ENCODE measurements at places on chromosomes 16 and 17.

DNA sequence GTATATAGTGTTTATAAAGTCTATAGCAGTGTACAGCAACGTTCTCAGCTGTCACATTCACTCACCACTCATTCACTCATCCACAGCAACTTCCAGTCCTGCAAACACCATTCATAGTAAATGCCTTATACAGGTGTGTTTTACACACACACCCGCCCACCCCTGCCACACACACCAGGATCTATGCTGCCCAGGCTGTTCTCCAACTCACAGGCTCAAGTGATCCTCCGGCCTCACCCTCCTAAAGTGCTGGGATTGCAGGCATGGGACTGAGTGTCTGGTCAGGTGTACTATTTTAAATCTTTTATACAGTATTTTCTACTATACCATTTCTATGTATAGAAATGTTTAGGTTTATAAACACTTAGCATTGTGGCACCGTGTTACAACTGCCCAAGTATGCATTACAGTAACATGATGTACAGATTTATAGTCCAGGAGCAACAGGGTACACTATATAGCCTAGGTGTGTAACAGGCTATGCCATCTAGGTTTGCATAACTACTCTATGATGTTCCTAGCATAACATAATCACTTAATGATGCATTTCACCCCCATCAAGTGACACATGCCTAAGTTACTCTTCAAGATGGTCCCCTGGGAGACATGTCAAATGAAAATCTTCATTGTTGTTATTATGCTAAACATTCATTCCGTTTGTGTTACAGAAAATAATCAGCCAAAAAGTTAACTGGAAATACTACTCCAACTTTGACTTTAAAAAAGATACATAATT is 42.5 kb downstream of the CREBBP start:
- no peak for DNase-seq

GRCh38 chr16:19844945-19845641 is 39.6 kb downstream of the GPRC5B start:
- DNase-seq = no peak

DNA sequence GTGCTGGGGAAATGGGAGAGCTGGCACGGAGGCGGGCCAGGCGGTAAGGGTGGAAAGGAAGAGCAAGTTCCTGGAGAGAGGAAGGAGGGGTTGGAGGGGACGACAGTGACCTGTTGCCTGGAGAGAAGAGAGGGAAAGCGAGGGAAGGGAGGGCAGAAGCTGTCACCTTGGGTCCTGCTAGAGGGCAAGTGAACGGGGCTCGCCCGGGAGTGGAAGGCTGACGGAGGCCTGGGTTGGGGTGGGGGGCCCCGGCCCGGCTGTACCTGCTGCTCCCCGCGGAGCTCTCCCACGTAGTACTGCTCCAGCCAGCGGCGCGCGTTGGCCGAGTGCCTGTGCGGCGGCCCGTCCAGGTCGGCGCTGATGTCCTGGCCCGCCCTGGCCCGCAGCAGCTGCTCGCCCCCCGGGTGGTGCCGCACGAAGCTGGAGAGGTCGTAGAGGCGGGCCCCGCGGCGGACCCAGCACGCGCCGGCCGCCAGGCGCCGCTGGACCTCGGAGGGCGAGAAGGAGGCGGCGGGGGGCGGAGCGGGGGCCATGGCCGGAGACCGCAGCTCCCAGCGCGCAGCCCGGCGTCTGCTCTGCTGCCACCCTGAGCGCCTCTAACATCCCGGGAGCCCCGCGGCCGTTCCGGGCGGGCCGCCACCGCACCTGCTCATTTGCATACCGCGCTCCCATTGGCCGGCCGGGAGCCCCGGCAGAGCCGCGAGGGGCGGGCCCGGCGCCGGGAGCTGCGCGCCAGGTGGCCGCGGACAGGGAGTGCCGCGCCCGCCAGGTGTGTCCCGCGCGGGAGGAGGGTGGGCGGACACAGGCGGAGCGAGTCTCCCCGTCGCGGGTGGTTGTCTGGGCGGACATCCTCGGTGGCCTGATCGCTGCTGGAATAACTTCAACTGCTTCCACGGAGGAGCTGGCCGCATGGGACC is at the start of gene FA2H:
TSS of gene FA2H (minus strand) at position 598 of the 917 bp plus-strand sequence. CDS start at position 533, 65 bp downstream.
- peak; percentile 71 for DNase-seq

DNA sequence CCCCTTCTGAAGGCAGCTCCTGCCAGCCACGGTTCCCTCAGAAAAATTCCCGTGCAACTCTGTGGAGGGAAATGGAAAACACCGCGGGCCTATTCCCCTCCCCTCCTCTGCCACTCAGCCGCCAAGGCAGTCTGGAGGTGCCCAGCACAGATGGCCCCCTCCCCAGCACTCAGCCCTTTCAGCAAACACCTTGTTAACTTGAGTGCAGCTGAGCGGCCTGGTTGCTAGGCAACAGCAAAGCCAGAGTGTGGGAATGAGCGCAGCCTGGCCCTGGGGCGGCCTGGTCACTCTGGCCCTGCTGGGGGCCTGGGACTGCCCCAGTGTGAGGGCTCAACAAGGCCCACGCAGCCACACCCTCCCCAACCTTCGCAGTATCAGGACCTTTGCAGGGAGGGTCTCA is 32.8 kb downstream of the CACNA1G start:
- DNase-seq = no peak

DNA sequence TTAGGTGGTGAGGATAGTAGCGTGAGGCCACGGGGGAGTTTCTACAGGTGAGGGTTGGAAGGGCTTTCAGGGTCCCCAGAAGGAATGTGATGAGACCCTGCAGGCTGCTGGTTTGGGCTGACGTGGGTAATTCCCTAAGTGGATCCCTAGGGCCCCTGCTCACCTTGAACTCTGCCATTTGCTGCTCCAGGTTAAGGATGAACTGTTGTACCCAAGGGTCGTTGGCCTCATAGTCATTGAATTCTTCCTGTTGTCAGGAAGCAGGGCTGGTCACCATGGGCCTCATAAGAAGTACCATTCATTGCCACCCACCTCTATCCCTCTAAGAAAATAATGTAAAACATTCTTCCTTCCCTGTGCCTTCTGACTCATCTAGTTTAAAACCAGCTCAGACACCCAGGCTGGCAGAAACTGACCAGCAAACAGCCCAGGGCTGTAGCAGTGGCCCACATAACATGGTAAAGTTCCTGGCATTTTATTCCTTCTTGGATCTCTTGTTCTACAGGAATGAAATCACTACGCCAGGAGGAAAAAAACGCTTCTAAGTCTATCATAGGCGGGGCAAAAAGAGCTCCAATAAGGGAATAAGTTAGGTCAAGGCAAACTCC is 27.6 kb downstream of the FCSK start:
- no peak for DNase-seq

DNA sequence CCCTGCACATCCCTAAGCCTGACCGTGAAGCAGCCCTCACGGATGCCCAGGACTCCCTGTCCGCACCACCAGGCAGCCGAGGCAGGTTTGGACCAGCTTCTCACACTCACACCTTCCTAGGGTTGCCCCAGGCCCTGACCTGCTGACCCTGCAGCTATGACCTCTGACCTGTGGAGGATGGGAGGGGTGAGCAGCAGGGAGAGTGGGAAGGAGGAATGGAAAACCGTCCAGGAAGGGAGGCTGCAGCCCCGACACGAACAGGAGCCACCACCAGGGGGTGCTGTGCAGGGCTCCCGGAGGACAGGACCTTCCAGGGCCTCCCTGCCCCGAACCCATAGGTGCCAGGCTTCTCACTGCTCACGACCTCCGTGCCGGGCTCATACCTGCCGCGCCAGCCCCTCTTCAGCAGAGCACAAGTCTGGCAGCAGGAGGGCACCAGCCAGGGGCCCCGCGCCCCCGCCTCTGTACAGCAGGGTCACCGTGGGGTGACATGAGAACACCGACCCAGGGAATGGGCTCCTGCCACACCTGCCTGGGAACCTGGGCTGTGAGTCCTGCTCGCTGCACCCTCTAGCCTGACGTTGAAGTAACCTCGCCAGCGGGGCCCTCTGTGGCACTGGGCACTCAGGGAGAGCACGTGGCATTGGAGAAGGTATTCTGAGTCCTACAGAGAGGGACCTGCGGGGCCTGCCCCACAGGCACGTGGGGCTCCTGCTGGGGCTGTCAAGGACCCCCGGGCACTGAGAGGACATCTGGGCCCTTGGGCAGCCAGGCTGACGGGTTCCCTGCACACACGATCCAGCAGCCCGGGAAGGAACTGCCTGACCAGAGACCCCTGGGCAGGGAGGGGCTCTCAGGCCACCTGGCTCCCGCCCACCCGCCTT is 37.6 kb downstream of the CTU2 start:
- DNase-seq = peak; percentile 55

GRCh38 chr17:27990100-27990499 is 52.4 kb upstream of the NLK start:
- DNase-seq = no peak

DNA sequence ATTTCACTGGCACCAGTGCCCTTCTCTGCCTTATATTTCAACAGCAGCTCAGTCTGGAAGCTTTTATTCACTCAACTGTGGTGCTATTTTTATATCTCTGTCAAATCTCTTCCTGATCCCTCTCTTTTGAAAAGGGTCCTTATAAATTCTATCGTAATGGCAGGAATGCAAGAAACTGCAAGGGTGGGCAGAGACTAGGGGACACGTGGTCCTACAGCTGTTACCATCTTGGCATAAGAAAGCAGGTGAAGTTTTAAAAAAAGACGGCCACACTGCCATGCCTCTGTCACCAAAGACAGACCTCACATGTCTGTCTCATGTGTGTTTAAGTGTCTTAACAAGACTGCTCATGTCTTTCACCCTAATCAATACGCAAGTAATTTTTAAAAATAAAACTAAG is 368.4 kb upstream of the CDH11 start:
- no peak for DNase-seq

GRCh38 chr16:70563636-70564035 is 40.0 kb downstream of the SF3B3 start:
- DNase-seq = no peak

GRCh38 chr17:74176546-74177001 is 26.9 kb upstream of the RPL38 start:
- peak; percentile 46 for DNase-seq

GRCh38 chr17:81295676-81296381 is 722 bp upstream of the SLC38A10 start:
- peak; percentile 61 for DNase-seq

DNA sequence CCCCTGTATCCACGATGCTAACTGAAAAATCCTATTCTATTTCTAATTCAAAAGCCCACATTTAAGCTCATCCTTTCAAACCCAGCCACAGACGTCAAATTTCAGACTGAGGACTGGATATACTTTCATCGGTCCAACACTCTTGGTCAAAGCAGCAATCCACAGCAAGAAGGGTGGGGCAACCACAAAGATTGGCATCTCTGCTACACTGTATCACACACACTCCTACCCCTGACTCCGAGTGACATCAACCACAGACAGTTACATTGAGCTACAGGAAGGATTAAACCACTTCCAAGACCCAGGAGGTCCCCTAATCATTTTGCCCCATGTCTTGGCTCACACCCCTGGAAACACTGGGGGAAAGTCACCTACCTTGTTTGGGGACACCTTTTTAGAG is 61.3 kb downstream of the GRIN2A start:
- no peak for DNase-seq

DNA sequence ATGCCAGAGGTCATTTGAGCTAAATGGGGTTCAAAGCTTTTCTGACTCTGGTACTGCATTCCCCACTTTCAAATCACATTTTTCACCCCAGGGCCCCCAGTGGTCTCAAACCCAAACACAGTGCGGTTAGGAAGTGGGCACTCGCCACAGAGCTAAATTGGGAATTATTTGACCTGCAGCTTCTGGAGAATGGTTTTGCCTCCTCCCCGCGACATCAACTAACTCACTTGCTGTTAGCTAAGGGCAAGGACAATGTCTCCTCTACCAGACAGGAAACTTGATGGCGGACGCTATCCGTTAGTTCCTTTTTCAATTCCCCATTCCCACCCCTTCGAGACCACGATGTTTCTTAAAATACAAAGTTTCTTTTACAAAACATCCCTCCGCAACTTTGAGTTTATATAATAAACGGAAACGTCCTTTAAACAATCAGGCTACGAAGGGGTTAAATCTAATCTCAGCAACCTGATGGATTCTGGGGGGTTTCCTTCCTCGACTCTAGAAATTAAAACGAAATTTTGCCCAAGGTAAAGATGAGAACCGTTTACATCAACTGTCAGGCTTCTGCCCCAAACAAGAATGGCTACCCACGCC is 500 bp upstream of the KAT7 start:
- peak; percentile 35 for DNase-seq

- DNase-seq = no peak
These were observed 212.5 kb downstream of the TANC2 start for GRCh38 chr17:63178530-63178929.

DNA sequence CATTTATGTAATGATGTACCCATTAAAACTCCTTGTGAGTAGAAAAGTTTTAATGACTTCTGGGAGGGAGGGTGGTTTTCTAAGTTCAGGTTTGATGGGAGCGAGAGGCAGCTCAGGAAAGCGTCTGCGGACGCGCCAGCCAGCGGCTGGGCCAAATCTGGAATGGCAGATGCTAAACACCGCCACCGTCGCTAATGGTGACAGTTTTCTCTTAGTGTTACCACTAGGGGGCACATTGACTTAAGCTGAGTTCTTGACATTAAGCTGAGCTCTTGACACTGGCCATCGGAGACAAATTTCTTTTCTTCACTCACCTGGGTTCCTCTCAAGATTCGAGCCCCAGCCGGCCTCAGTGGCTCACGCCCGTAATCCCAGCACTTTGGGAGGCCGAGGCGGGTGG is 6.7 kb downstream of the TRPV1 start:
- DNase-seq = peak; percentile 29

DNA sequence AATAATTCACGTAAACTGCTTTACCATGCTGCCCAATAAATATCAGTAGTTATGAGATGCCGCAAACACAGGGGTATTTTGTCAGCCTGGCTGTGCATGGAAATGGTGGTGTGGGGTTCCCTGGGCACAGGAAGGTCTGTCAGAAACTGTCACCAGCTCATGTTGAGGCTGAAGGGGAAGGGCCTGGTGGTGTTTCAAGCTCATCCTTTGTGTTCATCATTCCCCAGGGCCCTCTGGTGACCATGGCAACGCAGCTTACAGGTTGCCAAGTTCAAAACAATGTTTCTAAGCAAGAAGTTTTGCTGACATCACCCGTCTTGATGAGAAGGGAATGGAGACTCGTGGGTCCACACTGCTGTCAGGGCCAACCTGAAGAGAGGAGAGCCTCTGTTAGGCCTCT is 348.9 kb upstream of the C16orf82 start:
- DNase-seq = no peak

GRCh38 chr17:29107933-29108822 is 65.2 kb downstream of the PIPOX start:
- no peak for DNase-seq

- no peak for DNase-seq
These were observed 196.8 kb downstream of the NTN1 start for GRCh38 chr17:9218064-9218635.

DNA sequence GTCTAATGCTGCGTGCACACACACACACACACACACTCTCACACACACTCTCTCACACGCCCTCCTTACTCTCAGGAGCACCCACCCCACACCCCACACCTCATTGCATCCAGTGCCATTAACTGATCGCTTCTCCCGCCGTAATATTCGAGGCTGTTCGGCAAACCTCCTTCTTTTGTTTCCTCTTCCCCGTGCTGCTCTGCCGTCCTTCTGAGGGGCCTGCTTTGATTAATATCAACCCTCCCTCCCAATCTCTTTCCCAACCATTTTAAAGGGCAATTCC is 156.2 kb upstream of the TNRC6C start:
- DNase-seq = no peak

GRCh38 chr16:5065326-5065725 is 430 bp downstream of the C16orf89 start:
- no peak for DNase-seq

Data from stimulated activated naive CD8-positive, alpha-beta T cell treated with anti-CD3 and anti-CD28 coated beads, Interleukin-15, amount 100 ng/mL, for 72 hours (primary cell).